ENCODE measurements at places on chromosomes 1 and 21. TPM values are rescaled to one million over a fixed set of nuclear protein-coding genes. Genes with fewer than 3 reads are reported as not detected.

GRCh38 chr21:40901691-40902090, 54.7 kb upstream of the DSCAM start:
- no peak for DNase-seq
- peaks cover 7% of the 10 kb centered on the region for H3K27me3 ChIP-seq
- no peaks in the 10 kb centered on the region for H3K4me1 ChIP-seq
- no peak overlapping the region for H3K4me3 ChIP-seq

GRCh38 chr1:214236477-214236876, 44.5 kb upstream of the SMYD2 start:
- H3K4me3 ChIP-seq: no peak overlapping the region
- peaks cover 3% of the 10 kb centered on the region for H3K4me1 ChIP-seq
- H3K27ac ChIP-seq: no peak overlapping the region
- H3K27me3 ChIP-seq: peaks cover 52% of the 10 kb centered on the region

The UBASH3A gene
- 50.3 TPM for total RNA-seq

The MARK1 gene
- total RNA-seq: 0.10 TPM

The FCRL2 gene
- 3.9 TPM for total RNA-seq

The KCNA3 gene
- 114 TPM for total RNA-seq
